ENCODE measurements at places on chromosomes 2 and 18.

- no peak for DNase-seq
These were observed 64.3 kb upstream of the EPAS1 start for GRCh38 chr2:46232860-46233259.

- no peak for DNase-seq
These were observed 571.2 kb upstream of the ACVR2A start for GRCh38 chr2:147273628-147274027.

DNA sequence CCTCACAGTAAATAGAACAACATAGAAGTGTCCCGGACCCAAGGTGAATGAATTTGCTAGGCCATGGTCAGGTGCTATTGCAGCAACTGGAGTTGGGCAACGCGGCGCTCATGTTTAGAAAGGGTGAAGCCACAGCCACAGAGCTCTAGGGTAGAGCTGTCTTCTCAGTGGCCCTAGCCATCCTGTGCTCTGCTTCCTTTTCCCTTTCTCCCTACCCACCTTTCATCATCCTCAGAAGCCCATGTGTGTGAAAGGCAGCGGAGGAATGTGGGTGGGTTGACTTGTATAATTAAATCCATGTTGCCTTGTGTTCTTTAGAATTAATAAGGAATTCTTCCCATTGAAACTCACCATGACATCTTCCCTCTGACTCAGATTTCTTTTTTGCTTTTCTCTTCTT lies 336.7 kb downstream of the OSR1 start:
- DNase-seq, result no peak

DNA sequence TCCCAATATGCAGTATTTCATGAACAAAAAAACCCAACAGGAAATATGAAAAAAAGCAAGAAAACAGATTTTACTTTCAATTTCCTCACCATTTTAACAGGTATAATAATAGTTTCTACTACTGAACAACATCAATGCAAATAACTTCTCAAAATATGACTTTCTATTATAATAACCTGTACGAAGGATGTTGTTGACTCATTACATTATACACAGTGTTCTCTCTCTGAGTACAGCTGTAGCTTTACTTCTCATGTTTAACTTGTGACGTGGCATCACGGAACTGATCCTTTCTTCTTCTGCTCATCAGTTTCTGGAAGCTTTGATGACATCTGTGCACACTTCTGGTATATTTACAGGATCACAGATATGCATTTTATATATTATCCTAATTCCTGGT lies 40.0 kb downstream of the FAM228A start:
- DNase-seq, result no peak

DNA sequence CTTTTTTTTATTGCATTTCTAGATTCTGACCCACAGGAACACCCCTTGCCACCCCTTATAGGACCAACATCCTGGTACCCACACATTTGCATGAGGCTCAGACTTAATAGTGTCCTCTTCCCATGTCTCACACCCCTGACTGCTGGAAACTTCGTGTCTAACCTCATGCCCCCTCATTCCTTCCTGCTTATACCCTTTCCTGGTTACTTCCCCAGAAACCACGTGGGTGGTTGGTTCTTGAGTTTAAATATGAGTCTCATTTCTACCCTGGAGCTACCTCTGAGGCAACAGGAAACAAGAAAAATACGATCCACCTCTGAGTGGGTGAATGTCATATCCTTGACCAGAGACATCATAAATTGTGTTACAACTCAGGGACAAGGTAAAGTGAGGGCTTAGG lies 1.6 kb downstream of the TNP1 start:
- no peak for DNase-seq

DNA sequence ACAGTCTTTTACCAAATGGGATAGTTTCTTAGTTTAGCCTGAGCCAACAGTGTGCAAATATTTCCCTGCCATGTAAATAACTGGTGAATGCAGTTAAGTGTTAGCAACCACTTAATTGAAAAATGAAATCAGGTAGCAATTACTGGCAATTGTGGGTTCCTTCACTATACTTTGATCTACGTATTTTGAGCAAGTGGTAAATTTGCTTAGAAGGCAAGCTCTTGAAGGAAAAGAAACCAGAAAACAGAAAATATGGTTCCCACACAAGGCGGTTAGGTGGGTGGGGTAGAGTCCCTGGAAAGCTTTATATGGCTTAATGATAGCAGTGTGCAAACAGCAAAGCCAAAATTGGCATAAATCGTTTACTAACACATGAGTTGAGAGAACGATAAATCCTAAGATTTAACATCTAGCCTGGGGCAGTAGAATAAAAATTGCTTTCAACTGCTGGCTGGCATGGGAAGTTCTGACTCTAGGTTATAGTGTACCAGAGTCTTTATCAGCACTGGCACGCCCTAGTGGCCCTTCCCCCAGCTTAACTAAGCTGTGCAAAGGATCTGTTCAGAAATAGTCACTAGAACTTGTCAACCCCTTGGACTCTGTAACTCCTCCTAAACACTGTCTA lies 17.0 kb downstream of the SLC9A2 start:
- DNase-seq, result no peak

DNA sequence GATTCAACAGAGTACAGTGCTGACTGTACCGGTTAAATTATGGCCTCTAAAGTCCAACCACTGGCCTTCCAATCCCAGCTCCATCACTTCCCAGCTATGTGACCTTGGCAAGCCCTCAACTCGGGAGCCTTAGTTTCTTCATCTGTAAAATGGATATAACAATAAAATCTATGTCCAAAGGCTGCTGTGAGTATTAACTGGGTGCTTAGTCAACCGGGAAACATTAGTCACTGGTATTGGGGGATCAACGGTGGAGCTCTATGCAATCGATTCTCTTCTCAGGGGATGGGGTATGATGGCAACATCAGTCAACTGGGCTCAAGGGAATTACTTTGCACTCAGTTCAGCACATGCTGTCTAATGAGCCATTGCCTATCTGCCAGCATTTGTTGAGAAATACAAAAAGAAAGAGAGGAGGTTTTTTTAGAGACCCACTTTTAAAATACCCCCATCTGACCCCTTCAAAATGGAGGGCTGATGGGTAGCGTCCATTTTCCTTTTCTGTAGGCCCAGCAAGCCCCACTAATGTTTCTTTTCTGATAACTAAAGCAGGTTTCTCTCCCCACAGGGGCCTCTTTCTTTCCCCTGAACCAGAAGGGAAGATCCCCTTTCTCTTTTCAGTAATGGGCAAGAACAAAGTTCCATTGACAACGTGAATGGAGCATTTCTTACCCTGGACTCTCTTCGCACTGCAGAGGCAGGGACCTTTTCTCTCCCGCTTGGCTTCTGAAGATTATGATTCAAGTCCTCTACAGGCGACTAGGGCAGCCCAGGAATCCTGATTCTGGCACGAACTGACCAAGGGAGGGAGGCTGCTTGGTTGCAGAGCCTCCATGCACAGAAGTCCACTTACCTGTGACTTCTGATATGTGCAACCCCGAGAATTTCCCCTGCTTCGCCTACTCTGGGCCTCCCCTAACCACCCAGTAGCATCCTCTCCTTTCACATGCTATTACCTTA lies 8.7 kb upstream of the AGFG1 start:
- no peak for DNase-seq

- DNase-seq, result no peak
These were observed 67.2 kb downstream of the CUL3 start for GRCh38 chr2:224517963-224518362.

GRCh38 chr2:80053522-80054345 lies 250.8 kb downstream of the LRRTM1 start:
- no peak for DNase-seq

DNA sequence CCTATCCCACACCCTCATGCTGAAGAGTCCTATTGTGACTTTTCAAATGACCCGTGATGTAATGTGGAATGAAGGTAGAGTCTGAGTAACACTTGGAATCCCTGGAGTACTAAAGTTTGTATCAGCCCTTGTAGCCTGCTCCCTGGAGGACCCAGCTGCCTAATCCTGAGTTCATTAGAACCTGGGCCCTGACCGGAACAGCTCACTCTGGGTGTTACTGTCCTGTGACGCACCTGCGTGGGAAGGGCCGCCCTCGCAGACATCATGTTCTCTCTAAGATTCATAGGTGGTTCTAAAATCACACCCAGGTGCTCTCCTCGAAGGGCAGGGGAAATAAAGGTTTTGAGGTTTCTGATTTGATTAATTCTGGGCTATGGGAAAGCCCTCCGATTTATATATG lies 62.3 kb downstream of the NCK2 start:
- no peak for DNase-seq

DNA sequence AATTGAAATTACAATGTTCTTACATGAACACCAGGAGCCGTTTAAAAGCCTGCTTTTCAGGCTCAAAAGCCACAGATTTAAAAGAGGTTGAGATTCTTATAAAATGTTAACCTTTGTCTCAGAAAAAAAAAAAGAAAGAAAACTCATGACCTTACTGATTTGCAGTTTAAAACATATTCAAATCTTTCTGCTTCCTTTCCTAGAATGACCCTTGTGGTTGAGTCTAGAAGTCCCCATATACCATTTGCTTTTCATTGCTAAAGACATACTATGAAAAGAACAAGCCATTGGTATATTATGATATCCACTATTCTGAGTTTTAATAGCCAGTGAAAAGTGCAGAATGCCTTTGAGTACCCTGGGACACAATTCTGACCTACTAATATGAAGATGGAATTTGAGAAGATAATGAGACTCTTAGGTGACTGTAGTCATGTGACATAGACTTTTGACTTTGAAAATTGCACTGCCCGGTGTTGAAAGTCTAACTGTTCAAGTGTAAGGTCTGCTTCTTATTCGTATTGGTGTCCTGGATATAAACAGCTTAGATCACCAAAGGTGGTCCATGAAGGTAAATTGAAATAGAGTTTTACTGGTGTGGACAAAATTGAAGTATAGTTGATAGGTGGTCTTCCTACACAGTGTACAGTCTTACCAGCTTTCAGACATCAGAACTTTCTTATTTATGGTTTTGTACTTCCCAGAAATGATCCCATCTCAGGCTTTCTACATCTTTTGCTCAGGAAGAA lies 117.0 kb downstream of the DOCK10 start:
- DNase-seq, result no peak

GRCh38 chr2:14428056-14428455 lies 204.5 kb upstream of the LRATD1 start:
- DNase-seq, result no peak

- no peak for DNase-seq
These were observed 41.1 kb downstream of the CDCA7 start for GRCh38 chr2:173395567-173396351.

DNA sequence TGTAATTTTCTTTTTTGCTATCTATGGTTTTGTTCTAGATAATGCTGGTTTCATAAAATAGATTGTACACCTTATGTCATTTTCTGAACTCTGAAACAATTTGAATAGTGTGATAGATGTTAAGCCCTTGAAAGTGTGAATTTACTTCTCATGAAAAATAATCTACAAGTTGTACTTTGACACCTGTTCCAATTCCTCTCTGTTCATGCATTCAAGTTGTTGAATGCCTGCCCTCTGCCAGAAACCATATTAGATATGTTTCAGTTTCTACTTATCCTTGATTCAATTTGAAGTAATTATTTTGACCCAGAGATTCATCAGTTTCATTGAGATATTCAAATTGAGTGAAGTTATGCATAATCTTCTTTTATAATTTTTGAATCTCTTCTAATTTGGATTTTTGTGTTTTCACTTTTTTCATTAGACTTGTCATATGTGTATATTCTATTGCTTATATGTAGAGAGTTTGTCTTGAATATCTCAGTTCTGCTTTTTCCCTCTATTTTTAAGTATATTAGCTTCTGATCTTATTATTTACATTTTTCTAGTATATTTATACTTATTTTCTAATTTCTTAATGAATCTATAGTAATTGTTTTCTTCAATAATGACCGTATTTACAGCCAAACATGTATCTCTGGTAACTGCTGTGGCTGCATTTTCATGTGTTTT lies 143.3 kb upstream of the TACR1 start:
- no peak for DNase-seq

- DNase-seq, result no peak
These were observed 499.5 kb upstream of the CHAC2 start for GRCh38 chr2:53268086-53268485.

- DNase-seq, result no peak
These were observed 9.7 kb downstream of the RAB11FIP5 start for GRCh38 chr2:73103018-73103542.

DNA sequence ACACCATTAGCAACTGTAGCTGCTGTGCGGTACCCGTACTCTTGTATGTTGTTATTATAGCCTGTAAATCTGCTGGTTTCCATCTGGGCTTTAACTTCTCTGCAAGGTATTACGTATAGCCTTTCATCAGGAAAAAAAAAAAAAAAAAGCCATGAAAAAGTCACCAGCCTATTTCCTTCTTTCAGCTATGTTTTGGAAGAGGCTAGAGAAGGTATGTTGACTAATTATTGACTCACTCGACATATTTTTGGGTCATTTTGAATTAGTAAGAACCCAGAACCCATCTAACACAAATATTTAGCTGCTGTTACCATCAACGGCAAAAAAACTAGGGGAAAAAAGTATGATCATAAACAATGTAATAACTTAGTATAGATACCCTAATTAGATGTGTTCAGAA lies 1395.6 kb downstream of the SUCLG1 start:
- DNase-seq, result no peak

DNA sequence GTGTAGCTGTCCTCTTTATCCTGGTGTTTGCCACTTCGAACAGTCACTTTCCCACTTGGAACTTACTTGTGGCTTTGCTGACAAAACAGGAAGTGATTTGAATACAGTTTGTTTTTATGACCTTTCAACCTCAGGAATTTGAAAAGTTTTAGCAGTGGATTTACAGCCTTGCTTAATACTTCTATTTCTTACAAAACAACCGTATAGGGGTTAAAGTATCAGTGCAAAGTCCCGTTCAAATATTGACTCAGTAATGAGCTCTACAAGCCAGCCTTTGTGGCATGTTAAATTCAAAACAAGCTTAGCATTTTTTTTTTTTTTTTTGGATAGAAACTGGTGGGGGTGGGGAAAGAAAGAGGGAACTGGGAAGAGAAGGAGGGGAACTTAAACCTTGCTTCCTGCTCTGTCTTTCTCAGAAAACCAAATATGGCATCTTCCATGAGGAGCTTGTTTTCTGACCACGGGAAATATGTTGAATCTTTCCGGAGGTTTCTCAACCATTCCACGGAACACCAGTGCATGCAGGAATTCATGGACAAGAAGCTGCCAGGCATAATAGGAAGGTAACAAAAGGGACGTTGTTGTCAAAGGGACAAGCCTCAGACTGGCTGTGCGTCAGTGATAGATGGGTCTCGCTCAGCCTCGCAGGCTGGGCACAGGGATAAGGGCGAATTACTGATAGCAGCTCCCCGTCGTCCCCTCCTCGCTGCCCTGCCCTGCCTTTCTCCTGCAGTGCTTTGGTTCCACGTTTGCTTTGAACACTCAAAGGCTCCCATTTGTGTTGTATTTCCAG lies at the start of gene HNMT:
HNMT (plus strand) TSS at position 408 of the 793 bp plus-strand sequence; CDS start at position 427, 19 bp downstream.
- no peak for DNase-seq

DNA sequence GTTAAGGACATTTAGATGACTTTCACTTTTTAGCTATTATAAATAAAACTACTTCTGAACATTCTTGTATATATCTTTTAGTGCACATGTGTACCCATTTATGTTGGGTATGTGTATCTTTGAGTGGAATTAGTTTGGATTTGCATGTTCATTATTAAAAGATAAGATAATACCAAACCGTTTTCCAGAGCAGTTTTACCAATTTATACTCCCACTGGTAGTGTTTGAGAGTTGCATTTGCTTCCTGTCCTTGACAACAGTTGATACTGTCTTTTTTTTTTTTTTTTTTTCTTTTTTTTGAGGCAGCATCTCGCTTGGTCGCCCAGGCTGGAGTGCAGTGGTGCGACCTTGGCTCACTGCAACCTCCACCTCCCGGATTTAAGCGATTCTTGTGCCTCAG lies 23.3 kb downstream of the SLC30A6 start:
- no peak for DNase-seq

- DNase-seq, result no peak
These were observed 11.5 kb downstream of the SPATS2L start for GRCh38 chr2:200317975-200318374.

GRCh38 chr2:19722531-19722971 lies 179.2 kb downstream of the TTC32 start:
- no peak for DNase-seq

Measured in stimulated activated CD8-positive, alpha-beta memory T cell treated with anti-CD3 and anti-CD28 coated beads, Interleukin-7, amount 100 ng/mL, for 1 hour (primary cell).